ENCODE measurements at places on chromosomes 5 and 9. TPM values are rescaled to one million over a fixed set of nuclear protein-coding genes. Genes with fewer than 3 reads are reported as not detected.

DNA sequence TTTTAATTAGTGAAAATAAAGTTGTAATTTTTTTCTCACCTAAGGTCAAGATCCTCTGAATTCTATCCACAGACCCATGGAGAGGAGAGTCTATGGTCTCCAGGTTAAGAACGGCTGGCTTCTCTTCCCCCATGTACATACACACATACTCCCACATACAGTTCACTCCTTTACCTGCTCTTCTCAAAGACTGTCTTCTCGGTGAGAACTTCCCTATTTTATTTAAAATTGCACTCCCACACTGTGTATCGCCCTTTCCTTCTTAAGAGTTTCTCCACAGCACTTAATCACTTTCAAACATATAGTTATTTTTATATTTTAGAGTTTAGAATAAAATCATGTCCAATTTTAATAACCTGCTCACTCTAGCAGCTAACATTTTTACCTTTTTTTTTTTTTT, 3.6 kb upstream of the JADE2 start:
- no peak for DNase-seq

The MAST4 gene
- 72.9 TPM for total RNA-seq

- DNase-seq = no peak
These were observed 60.3 kb downstream of the SNX30 start for GRCh38 chr9:112810696-112811490.

The PCDHGA10 gene
- total RNA-seq = 12.9 TPM

The KCNMB1 gene
- 5.2 TPM for total RNA-seq

The IFNA13 gene
- total RNA-seq = not detected

The NTNG2 gene
- total RNA-seq = 2.2 TPM

The RNF208 gene
- total RNA-seq = 1.7 TPM

The RAPGEF1 gene
- 134 TPM for total RNA-seq

- no peak for DNase-seq
These were observed 24.5 kb downstream of the SEMA6A start for GRCh38 chr5:116550082-116550481.

GRCh38 chr9:123046406-123047195, 13.1 kb downstream of the GPR21 start:
- DNase-seq = no peak

- DNase-seq = peak; percentile 75
These were observed 479.0 kb downstream of the CAAP1 start for GRCh38 chr9:26413611-26414010.

GRCh38 chr5:109365653-109366052, 44.1 kb downstream of the PJA2 start:
- no peak for DNase-seq

- DNase-seq = no peak
These were observed 59.6 kb upstream of the C5orf58 start for GRCh38 chr5:170173227-170173626.

The TLX3 gene
- not detected for total RNA-seq

- no peak for DNase-seq
These were observed 54.9 kb downstream of the MTX3 start for GRCh38 chr5:79936002-79936645.

DNA sequence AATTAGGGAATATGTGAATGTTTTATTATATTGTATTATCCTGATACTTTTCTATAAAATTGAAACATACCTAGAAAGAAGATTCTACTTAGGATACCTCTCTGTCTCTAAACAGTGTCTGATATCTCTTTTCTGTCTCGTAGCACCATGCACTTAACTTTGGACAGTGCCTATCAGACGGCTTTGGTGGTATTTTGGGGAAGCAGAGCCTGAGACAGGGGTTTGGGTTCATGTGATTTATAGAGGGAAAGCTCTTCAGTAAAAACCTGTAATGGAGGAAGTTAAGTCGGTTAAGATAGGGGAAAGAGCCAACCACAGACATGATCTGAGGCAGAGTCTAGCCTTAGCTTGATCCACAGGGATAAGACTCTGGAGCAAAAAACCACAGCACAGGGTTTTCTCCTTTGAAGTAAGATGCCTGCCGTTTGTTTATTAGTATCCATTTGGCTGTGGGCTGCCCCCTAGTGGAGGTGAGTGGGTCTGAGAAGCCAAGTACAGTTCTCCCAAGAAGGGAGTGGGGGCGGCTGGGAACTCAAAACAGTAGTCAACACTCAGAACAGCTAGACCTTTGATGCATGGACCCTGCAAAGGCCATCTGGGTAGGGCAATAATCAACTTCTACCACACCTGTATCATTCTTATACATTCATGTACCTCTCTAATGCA, 141.2 kb upstream of the ASTN2 start:
- DNase-seq = no peak

The RORB gene
- total RNA-seq = 3.9 TPM

The PCDHB12 gene
- 10.1 TPM for total RNA-seq

DNA sequence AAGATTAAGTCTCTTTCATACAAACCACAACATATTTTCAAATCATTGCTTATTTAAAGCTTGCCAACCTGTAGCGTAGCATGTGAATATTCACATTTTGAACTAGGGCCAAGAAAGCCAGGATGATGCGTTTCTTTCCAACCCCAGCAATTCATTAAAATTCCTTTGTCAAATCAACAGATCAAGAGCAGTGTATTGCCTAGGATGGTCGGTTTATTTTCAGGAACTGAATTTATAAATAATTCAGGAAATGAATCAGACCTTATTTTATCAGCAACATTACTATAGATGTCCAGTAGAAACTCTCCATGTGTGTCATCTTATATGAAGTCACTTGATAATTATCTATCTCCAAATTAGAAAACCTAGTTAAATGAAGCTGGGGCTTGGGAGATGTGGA, 13.2 kb upstream of the AUH start:
- DNase-seq = no peak

- no peak for DNase-seq
These were observed 25.6 kb downstream of the ISOC1 start for GRCh38 chr5:129120158-129120581.

DNA sequence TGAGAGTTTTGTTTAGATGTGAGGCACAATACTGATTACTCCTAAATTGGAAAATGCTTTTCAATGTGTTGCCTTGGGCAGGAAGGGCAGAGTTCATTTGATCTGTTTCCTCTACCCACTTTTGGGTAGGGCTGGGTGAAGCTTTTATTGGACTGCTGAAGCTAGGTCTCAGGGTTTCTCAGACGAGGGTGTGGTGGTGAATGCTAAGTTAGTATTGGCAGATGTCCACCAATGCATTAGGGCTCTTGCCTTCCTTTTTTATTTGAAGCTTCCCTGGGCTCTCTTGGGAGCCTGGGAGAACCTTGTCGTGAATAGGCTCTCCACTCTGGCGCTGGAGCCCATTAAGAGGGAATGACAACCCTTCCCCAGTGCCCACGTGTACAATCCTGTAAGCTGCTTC, 23.1 kb downstream of the SPTAN1 start:
- no peak for DNase-seq

DNA sequence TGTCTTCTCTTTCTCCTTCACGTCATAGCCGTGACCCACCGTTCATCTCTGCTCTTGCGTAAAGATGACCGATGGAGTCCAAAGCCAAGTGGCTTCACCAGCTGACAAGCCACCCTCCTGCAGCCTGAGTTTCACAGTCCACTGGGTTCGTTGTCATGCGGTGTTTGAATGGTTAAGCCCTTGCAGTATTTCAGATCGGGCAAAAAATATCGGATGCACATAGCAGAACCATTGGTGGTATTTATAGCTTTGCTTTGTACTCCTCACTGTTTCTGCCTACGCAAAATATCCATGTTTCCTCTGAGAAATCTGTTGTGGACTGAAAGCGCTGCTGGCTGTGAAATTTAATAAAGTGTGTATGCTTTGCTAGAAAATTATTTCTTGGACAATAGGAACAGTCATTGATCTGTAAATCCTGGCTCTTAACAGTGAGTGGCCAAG, 34.5 kb upstream of the NCS1 start:
- DNase-seq = no peak

The SNCAIP gene
- 6.5 TPM for total RNA-seq

DNA sequence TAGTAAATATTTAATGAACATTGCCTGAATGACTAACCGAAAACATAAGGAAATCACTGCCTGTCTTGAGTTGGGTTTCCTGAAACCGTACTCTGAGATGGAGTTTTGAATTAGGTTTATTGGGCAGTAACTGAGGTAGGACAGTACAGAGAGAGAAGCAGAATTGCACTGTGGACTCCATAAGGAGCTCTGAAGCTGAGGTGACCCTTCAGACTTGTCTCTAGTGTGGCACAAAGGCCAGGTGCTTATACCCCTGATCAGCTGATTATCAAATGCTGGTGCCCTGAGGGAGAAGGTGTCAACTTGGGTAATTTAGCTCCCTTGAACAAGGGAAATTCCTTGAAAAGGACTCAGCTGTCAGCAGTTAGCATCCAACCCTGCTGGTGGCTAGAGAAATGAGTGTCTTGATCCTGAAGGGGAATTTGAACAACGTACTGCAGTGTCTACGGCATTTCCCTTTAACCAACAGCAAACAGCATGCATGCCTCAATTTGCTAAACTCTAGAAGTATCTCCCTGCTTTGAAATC, 135.0 kb upstream of the SMARCA2 start:
- DNase-seq = no peak

- DNase-seq = no peak
These were observed 32.4 kb downstream of the NEK6 start for GRCh38 chr9:124290053-124290591.

DNA sequence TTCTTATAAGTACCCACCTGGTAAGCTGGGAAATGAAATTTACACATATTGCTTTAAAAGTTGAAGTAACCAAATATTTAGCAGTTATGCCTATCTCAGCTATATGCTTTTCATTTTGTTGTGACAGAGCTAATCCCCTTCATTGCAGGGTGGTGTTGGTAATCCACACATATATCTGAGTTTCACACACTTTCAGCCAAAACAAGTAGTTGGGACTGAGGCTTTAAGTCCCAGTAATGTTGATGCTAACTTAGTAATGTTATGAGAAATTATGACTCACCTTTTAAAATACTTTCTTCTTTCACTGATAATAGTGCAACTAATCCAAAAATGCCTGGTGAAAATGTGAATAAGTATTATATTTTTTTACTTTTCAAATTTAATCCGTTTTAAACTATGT, 19.2 kb upstream of the RICTOR start:
- no peak for DNase-seq

GRCh38 chr5:97553604-97554452, 370.8 kb upstream of the RIOK2 start:
- no peak for DNase-seq

DNA sequence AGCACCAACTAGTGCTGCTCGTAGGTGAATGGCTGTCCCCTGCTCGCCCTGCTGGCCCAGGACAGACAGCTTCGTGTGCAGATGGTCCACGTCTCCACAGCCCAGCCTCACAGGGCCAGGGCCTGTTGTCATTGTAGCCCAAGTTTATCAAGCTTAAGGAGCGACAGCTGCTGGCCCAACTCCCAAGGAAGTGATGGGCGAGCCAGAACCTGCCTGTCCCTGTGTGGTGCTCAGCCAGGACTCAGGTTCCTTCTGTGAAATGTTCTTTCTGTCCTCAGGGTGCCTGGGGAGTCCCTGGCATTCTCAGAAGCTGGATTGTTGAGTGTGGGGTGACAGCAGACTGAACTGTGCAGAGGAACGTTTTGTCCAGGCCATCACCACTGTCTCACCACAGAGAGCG, 16.4 kb downstream of the TRIP13 start:
- no peak for DNase-seq

The SOWAHA gene
- 0.98 TPM for total RNA-seq

The AK8 gene
- total RNA-seq = 5.1 TPM

The C9orf50 gene
- total RNA-seq = 0.28 TPM

DNA sequence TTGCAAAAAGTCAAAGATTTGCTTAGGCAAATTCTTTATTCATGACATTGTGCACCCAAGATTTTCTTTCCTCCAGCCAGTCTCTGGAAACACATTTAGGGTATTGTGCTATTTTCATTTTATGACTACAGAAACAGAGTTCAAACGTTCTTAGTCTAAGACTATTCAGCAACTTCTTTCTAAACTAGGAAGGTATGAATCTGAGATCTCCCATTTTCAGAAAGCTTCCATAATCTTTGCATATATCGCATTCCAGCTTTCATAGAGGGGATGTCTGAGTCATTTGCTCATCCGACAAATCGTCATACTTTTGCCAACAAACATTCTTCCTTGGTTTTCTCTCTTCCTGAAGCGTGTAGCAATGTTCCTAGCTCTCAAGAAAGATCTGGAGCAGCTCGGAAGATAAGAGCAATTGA, 1.6 kb upstream of the PAPPA start:
- no peak for DNase-seq

DNA sequence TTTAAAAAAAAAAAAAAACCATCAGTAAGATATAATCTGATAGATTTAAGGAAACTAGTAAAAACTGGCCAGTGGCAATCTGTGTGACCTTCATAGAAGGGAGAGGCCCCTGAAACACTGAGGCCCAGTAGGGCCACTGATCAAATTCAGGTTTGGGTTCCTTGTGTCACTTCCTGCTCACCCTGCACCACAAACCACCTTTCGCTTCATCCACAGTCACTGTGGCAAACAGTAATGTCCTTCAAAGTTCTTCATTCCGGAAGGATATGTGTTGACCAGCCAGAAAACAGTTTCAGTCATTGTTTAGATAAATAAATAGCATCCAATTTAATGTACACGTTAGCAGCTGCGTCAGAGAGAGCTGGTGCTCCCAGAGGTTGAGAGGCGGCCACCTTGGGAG, 222.1 kb downstream of the CFAP90 start:
- DNase-seq = no peak

- no peak for DNase-seq
These were observed 1351.3 kb upstream of the NUDT12 start for GRCh38 chr5:104913841-104914281.

GRCh38 chr5:28014779-28015178, 976.4 kb upstream of the CDH9 start:
- no peak for DNase-seq

The PCDHA10 gene
- total RNA-seq = 1.6 TPM

DNA sequence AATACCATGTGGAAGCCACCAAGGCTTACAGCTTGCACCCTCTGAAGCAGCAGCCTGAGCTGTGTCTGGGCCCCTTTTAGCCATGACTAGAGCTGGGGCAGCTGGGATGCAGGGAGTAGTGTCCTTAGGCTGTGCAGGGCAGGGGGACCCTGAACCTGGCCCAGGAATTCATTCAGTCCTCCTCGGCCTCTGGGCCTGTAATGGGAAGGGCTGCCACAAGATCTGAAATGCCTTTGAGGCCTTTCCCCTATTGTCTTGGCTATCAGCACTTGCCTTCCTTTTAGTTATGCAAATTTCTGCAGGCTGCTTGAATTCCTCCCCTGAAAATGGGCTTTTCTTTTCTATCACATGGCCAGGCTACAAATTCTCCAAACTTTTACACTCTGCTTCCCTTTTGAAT, 9.0 kb downstream of the GPR150 start:
- DNase-seq = no peak

- no peak for DNase-seq
These were observed 42.0 kb upstream of the SLC24A2 start for GRCh38 chr9:19830796-19831195.

GRCh38 chr9:90724880-90725279, 76.7 kb upstream of the SYK start:
- DNase-seq = no peak
